Kidney (tissue), 22 donors: ENCODE measurements at places on chromosomes 4 and X. TPM values are rescaled to one million over a fixed set of nuclear protein-coding genes. Genes with fewer than 3 reads are reported as not detected.
A peak's percentile ranks its signal among the peaks of the same experiment; 100 is the strongest.

Gene AWAT2
- not detected for polyA plus RNA-seq

Gene ADAMTS3
- 0.56 TPM for polyA plus RNA-seq

- no peak for DNase-seq
These were observed 39.3 kb upstream of the CLDN34 start for GRCh38 chrX:9927698-9928482.

- DNase-seq, result no peak
These were observed 161.0 kb upstream of the RASGEF1B start for GRCh38 chr4:81632581-81633299.

GRCh38 chr4:8737075-8737474, 134.6 kb downstream of the HMX1 start:
- no peak for DNase-seq

GRCh38 chrX:150060406-150060805, 122.1 kb upstream of the EOLA2 start:
- no peak for DNase-seq

GRCh38 chrX:9311421-9312160, 153.3 kb upstream of the TBL1X start:
- no peak for DNase-seq

Gene ZNF157
- polyA plus RNA-seq, result 0.17 TPM

- DNase-seq, result peak; percentile 29
These were observed 14.9 kb downstream of the NRK start for GRCh38 chrX:105837232-105837631.
